ENCODE measurements at places on chromosomes 4 and X. TPM values are rescaled to one million over a fixed set of nuclear protein-coding genes. Genes with fewer than 3 reads are reported as not detected.

The ACE2 gene
- total RNA-seq: not detected

The APOO gene
- 9.0 TPM for total RNA-seq

The RAB40A gene
- under 0.01 TPM for total RNA-seq

The TCEANC gene
- total RNA-seq: 1.4 TPM

The ARR3 gene
- not detected for total RNA-seq

The NDNF gene
- total RNA-seq: under 0.01 TPM

The LANCL3 gene
- not detected for total RNA-seq

The LGI2 gene
- not detected for total RNA-seq

The MAGEC2 gene
- not detected for total RNA-seq

The MAGED2 gene
- 279 TPM for total RNA-seq

The RIBC1 gene
- total RNA-seq: 0.36 TPM

The RNF113A gene
- total RNA-seq: 16.5 TPM

The PNMA5 gene
- total RNA-seq: not detected

The ENPEP gene
- total RNA-seq: 0.28 TPM

The FOXR2 gene
- not detected for total RNA-seq

The RHOXF2B gene
- not detected for total RNA-seq

The ZCCHC12 gene
- total RNA-seq: under 0.01 TPM

The ZGRF1 gene
- total RNA-seq: 10.0 TPM

The ADGRG2 gene
- under 0.01 TPM for total RNA-seq

The EGF gene
- 4.2 TPM for total RNA-seq

The LDB2 gene
- 92.8 TPM for total RNA-seq

The ATOH1 gene
- not detected for total RNA-seq

The EXOC1L gene
- total RNA-seq: not detected

The CENPVL1 gene
- total RNA-seq: not detected

The ZNF185 gene
- total RNA-seq: 3.6 TPM

The DUX4 gene
- total RNA-seq: not detected

The VCX gene
- total RNA-seq: not detected

The CLDN2 gene
- not detected for total RNA-seq

The UGT2B11 gene
- not detected for total RNA-seq

The FAM9C gene
- not detected for total RNA-seq

The SLC25A53 gene
- total RNA-seq: 5.8 TPM

The TMEM255A gene
- not detected for total RNA-seq

The HSFX1 gene
- total RNA-seq: under 0.01 TPM

The TBC1D25 gene
- 8.3 TPM for total RNA-seq

The ABLIM2 gene
- total RNA-seq: under 0.01 TPM

The PCDH10 gene
- total RNA-seq: 0.90 TPM

The MSX1 gene
- total RNA-seq: 1.1 TPM

The NPY2R gene
- total RNA-seq: not detected

The WDR19 gene
- 13.1 TPM for total RNA-seq

The CENPE gene
- total RNA-seq: 14.5 TPM

The PRSS12 gene
- total RNA-seq: 62.2 TPM

The GPRIN3 gene
- total RNA-seq: not detected

The CCSER1 gene
- total RNA-seq: not detected

The TMEM184C gene
- total RNA-seq: 67.6 TPM

The IDH3G gene
- 75.8 TPM for total RNA-seq

The UGT2B15 gene
- total RNA-seq: not detected

The GABRG1 gene
- not detected for total RNA-seq

The MAGEA4 gene
- total RNA-seq: not detected

The NALF2 gene
- total RNA-seq: not detected

The ADGRL3 gene
- 2.5 TPM for total RNA-seq

The TMEM31 gene
- total RNA-seq: not detected

The NAP1L5 gene
- total RNA-seq: 3.9 TPM

The GATA1 gene
- not detected for total RNA-seq

The F11 gene
- total RNA-seq: not detected

The OPRPN gene
- not detected for total RNA-seq

The PDGFC gene
- 90.7 TPM for total RNA-seq

The PHEX gene
- 0.18 TPM for total RNA-seq

The ASB9 gene
- total RNA-seq: 0.36 TPM

The XAGE1B gene
- total RNA-seq: not detected

Measured in IMR-90 (cell line).